ENCODE measurements at places on chromosomes 5 and 9.

DNA sequence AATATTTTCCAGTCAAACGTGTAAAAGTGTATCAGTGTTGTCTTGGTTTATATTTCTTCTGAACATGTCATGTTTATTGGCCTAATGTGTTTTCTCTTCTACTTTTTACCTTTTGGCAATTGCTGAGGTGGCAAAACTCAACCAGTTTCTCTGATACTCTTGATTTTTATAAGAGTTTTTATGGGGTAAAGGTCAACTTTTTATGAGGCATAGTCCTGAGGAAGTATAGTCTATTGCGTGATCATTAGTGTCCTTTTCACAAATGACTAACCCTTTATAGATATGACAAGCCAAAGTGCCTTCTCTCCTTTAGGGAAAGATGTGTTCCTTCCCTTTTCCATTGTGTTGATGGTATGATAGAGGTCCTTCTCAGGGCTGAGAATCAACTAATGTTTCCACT is 32.9 kb downstream of the OCLN start:
- DNase-seq = no peak

DNA sequence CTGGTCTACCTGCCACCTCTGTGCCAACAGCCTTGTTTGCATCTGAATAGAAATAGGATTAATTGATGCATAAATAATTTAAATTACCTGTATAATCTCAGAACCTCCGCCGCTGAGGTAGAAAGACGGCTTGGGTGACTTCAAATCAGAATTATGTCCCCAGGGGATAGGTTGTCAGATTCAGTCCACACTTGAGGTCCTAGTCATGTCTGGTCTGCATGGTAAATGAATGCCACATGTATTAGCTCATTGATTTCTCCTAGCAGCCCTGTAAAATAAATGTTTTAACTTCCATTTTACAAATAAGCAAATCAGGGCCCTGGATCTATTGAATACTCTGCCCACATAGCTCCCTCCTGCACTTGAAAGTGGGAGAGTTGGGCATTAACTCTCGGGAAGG is 368.0 kb upstream of the WWC1 start:
- no peak for DNase-seq

GRCh38 chr5:107616213-107616612 is 54.5 kb downstream of the EFNA5 start:
- no peak for DNase-seq

GRCh38 chr5:16464231-16464630 is 1.4 kb downstream of the ZNF622 start:
- peak; percentile 16 for DNase-seq

- peak; percentile 79 for DNase-seq
Observed at GRCh38 chr5:68252673-68253623, 37.4 kb downstream of the PIK3R1 start.

- DNase-seq = no peak
Observed at GRCh38 chr5:139394123-139394653, 716 bp downstream of the PROB1 start.

GRCh38 chr5:171675511-171675910 is 110.1 kb upstream of the SMIM23 start:
- no peak for DNase-seq

DNA sequence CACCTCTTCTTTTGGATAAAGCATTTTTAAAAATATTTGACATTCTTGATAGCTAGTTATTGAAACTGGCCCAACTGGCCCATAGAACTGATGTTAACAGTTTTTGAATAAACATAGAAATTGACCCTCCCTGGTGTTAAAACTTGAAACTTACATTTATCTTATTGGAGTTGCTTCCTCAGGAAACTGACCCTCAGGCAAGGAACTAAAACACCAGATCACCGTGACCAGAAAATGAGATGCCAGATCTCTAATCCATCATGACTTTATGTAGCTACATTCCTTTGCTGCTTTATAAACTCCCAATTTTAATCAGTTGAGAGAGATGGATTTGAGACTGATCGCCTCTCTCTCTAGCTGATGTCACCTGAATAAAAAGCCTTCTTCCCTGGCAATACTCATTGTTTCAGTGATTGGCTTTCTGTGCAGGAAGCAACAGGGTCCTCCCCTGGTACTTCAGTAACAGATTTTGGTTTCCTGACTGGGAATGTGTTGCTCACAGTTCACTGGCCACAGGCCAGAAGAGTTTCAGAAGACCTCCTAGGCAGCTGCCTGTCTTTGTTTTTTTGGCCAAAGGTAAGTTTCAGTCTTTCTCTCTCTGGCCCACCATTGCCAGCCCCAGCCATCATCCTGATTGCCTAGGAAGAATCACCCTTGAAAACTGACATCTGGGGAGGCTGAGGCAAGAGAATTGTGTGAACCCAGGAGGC is 212.4 kb downstream of the DTWD2 start:
- no peak for DNase-seq

DNA sequence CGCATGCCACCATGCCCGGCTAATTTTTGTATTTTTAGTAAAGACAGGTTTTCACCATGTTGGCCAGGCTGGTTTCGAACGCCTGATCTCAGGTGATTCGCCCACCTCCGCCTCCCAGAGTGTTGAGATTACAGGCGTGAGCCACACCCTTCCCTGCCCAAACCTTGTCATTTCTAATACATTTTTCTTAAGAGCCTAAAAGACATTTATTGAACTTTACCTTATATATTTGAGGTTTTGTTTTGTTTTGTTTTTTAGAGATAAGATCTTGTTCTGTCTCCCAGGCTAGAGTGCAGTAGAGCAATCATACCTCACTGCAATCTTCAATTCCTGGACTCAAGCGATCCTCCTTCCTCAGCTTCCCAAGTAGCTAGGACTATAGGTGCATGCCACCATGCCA is 39.8 kb upstream of the FANCC start:
- DNase-seq = no peak

GRCh38 chr9:2749485-2749884 is 32.2 kb downstream of the KCNV2 start:
- DNase-seq = no peak

GRCh38 chr5:44675296-44675695 is 133.5 kb upstream of the MRPS30 start:
- DNase-seq = no peak

- no peak for DNase-seq
Observed at GRCh38 chr9:133759146-133759900, 21.2 kb upstream of the SARDH start.

DNA sequence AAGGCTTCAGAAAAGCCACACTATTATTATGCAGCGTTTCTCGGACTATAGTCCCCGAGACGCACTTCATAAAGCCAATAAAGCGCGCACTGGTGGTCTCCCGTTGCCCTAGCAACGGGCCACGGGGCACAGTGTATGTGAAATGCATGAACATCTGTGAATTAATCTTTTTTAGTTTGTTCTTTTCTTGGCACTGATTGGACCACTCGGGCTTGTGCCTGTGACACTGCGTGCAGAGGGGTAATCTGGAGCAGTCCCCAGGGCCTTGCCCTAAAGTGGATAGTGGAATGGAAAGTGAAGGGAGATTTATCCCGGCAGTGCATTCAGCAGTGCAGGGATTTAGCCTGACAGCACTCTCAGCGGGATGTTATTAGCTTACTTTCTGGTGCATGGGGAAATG is 92.1 kb downstream of the TLE4 start:
- DNase-seq = no peak

DNA sequence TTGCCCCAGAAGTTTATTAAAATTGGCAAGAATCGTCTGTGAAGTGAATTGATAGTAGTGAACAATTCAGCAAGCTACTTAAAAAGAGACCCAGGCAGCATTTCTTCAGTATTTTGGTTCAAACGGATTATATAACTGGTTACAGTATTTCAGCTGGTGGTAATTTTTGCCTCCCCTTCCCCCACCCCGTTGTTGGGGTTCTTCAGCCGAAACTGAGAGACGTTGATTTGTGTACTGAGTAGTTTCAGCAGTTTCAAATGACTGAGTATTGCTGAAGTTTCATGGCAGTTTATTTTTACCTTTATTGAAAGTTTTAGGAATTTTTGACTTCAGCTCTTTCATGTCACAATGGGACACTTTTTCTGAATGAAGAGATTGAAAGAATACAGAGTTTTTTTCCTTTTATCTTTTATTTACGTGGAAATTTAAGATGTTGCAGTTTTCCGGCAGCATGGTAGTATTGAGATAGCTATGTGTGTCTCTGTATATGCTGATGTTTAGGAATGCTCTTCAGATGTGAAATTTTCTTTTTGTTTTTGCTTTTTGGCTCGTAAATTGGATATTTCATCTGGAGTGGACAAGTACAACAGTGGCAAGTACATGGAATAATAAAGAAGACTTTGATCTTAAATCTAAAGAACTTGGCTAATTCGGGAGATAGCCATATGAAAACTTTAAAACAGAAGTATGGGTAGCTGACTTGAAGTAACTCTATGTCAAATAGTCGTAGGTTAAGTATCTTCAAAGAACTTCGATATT is 1.9 kb downstream of the GPBP1 start:
- peak; percentile 56 for DNase-seq

- DNase-seq = no peak
Observed at GRCh38 chr5:146018514-146019375, 82.4 kb downstream of the SH3RF2 start.

DNA sequence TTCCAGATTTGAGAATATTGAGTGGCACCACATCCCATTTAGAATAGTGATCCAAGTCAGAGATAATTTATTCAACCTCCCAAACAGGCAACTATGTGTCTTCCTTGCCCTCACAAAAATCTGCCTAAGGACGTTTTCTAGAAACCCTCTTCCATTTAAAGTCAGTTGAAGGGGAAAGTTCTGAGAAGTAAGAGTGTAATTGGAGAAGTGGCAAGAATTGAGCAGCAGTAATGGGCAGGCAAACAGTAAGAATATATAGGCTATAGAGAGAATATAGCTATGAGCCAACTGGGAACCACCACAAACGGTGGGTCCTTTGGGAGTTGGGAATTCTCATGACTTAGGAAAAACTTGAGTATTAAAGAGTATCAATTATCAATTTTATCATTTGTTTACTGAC is 31.1 kb upstream of the CETN3 start:
- no peak for DNase-seq

- peak; percentile 50 for DNase-seq
Observed at GRCh38 chr5:35651002-35651756, 33.5 kb downstream of the SPEF2 start.

DNA sequence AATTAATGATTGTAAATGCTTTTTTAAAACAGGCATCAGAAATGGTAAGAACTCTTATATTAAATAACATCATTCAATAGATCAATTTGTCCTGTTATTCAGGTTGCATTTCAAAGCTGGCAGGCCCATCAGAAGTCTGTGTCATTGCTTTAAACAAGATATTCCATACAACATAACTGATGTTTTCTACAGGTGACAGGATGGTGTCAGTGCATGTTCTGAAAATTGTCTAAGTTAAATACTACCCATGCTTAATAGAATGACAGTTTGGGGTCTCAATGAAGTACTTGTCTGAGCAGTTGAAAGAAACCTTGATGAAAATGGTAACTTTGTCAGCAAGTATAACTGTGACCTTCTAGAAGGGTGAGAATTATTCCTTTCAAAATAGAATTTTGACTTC is 263.2 kb downstream of the ISL1 start:
- DNase-seq = no peak

DNA sequence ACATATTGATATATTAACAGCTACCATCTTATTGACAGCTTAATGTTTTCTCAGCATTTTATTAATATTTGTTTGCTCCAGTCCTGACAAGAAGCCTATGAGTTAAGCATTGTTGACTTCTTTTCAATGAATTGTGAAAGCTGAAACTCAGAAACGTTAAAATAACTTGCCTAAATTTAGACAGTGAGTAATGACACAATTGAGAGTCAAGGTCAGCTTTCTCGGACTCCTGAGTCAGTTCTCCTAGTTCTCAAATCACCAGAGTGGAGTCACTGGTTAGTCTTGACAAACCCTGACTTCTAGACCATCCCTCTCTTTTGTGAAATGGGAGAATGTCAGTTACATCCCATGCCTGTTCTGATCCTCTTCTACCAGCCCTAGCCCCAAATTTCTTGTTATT is 222.7 kb upstream of the ACO1 start:
- DNase-seq = no peak

DNA sequence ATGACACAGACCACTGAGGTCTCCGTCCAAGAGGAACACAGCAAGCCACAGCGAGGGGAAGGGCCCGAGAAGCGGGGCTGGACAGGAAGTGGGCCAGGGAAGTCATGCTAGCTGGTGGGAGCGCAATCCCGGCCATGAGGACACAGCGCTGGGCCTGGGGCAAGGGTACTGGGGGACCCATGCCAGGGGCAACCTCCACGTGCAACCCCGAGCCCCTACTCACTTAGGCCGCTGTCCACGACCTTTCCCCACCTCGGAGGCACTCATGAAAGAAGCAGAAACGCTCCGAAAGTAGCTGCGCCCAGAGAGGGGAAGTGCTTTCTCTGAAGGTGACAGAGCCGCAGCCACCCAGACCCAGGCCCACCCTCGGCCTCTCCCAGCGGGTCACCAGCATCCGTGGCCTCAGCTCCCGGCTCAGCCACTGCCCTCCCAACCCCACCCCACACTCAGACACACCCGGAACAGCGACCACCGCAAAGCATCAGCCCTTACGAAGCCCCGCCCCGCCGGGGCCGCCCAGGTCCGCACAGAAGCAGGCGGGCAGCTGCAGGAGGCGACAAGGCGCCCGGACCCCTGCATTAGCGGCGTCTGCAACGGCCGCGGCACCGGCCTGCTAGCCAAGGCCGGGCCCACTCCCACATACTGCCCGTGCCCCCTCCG is 782 bp downstream of the BICD2 start:
- peak; percentile 46 for DNase-seq

DNA sequence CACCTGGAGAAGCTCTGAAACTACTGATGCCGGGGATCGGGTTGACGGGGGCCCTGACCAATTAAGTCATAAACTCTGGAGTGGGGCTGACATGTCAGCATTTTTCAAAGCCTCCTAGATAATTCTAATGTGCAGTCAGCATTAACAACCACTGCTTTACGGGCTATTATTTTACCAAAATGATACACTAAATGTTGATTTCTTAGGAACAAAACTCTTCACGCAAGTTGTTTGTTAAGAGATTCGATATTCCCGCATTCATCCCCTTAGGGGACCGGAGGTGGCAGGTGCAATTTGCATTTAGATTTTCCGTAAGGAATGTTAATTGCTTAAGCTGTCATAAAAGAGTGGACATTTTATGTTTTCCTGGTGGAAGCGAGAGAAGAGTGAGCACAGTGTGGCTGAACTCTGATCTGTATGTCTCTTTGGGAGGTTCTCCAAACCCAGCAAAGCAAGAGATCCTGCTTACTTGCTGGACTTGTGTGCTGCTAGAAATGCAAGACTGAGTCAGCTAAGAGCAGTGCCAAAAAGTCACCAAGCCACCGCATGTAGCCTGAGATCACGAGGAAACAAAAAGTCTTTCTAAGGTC is 77.6 kb downstream of the UGCG start:
- no peak for DNase-seq

- peak; percentile 11 for DNase-seq
Observed at GRCh38 chr5:123035918-123036390, 571 bp downstream of the PPIC start.

GRCh38 chr5:94849821-94850736 is 231.6 kb downstream of the SLF1 start:
- DNase-seq = no peak
